Mesangial cell (primary cell): ENCODE measurements at places on chromosomes 6 and 20. TPM values are rescaled to one million over a fixed set of nuclear protein-coding genes. Genes with fewer than 3 reads are reported as not detected.

SIRPG gene
- not detected in 2 replicates for total RNA-seq

SLC29A1 gene
- total RNA-seq, result 121 and 145 TPM in 2 replicates

ASIP gene
- not detected in 2 replicates for total RNA-seq

DEK gene
- total RNA-seq, result 25.4 and 77.6 TPM in 2 replicates

C6orf118 gene
- total RNA-seq, result 0.13 TPM in 1 of 2 replicates, not detected in the other
